NCI-H1092 (cell line): ENCODE measurements at places on chromosomes 2 and 18.

- DNase-seq = no peak
Measured at GRCh38 chr2:29079887-29080286, 5.6 kb upstream of the PCARE start.

DNA sequence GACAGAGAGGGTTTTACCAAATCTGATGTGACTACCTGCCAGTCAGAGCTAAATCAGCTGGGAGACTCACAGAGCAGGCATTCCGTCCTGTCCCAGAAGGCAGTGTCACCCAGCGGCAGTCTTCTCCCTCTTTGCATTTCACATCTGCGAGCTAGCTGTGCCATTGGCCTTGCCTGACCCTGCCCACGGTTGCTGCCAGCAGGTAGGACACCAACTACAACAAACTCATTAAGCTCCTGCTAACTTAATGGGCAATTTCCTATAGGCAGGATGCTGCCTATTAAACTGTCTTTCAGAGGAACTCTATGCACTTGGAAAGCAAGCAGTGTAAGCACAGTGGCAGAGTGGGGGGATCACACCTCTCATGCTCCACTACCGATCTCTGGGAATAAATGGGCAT is 116.4 kb upstream of the CAPN13 start:
- no peak for DNase-seq

GRCh38 chr2:98498703-98499440 is 54.2 kb downstream of the INPP4A start:
- DNase-seq = no peak

GRCh38 chr2:62423883-62424458 is 82.0 kb downstream of the TMEM17 start:
- no peak for DNase-seq

- DNase-seq = no peak
Measured at GRCh38 chr18:75071866-75072671, 136.9 kb downstream of the PTGR3 start.

GRCh38 chr18:55317864-55318263 is 270.1 kb downstream of the TCF4 start:
- DNase-seq = no peak

DNA sequence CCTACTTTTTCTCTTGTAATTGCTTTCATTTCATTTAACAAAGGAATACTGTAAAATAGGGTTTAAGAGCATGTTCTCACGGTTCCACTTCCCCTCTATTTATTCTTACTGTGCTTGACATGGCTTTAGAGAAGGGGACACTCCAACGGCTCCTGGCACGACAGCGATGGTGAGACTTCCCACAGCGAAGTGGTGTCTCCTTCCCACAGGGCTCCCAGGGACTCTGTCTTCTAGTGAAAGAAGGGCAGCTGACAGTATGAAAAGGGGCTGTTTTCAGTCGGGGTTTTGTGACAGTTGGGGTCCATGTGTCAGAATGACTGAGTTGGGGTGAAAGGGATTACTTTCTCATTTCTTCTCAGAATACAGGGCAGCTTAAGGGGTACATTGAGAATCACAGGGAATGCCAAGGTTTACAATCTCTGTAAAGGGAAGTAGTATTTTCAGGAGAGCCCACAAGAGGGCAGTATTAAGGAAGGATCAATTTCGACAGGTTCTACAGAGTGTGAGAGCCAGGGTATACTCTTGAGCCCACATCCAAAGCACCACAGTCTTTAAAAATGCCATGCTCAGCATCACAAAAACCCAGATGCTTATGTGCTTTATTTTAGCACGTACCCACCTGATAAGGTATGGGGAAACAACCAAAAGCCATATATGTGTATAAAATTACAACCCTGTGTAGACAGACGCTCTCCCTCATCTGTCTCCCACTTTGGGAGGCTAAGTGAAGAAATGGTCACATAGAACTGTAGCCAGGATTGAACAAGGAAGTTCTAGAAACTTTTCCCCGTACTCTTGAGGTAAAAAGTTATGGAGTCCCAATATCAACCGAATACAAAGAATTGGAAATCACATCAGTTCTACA is 31.3 kb upstream of the RAPGEF4 start:
- DNase-seq = peak; percentile 3

DNA sequence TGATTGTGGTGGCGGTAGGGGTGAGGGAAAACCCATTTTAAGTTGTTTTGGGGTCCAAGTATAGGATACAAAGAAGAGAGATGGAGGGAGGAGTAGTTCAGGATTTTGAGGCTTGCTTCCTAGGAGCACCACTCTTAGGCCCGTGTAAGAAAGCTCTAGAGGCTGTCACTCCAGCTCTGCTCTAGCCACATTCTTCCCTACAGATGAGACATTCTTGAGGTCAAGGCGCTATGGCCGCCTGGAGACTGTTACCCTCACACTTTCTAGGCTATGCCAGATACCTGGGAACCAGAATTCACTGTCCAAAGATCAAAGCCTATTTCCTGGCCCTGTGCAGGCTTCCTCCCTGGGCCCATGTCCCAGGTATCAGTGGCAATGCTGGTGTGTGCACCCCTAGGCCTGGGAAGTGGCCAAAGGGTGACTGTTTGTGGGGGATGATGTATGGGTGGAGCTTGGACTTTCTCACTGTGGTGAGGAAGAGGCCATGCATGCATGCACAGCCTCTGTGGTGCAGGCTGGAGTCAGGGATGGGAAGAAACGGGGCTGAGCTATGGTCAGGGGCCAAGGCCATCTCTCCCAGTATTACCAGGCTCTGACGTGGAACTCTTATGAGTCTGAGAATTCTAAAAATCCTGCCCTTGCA is 7.0 kb upstream of the TTL start:
- DNase-seq = no peak

DNA sequence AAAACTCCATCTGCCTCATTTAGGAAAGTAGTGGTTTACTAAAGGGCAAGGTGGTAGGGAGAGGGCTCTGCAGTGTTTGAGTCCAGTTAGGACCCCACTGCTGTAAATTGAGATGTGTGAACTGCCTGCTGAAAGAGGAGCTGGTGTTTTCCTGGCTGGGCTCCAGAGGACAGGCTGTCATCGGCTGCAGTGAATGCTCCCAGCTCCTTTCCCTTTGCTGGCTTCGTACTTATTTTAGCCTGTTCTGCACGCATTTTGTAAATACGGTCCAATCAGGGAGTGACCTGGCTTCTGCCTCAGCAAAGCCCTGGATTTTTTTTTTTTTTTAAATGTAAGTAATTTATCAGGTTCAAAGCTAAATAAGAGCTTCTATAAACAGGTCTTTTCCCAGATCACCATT is 37.5 kb downstream of the SLC4A3 start:
- DNase-seq = no peak

DNA sequence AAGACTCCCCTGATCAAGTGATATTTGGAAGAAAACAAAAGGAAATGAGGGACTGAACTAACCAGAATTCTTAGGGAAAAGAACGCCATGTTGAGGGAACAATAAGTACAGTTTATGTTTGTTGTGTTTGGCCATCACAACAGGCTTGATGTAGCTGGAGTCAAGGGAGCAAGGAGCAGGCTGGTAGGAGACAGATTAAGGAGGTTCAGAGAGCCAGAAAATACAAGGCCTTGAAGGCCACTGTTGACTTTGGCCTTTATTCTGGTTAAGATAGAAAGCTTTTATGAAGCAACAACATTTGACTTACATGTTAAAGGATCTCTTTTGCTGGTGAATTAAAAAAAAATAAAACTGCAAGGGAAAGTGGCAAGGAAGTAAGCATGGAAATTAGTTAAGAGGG is 754.1 kb upstream of the SLC8A1 start:
- no peak for DNase-seq

DNA sequence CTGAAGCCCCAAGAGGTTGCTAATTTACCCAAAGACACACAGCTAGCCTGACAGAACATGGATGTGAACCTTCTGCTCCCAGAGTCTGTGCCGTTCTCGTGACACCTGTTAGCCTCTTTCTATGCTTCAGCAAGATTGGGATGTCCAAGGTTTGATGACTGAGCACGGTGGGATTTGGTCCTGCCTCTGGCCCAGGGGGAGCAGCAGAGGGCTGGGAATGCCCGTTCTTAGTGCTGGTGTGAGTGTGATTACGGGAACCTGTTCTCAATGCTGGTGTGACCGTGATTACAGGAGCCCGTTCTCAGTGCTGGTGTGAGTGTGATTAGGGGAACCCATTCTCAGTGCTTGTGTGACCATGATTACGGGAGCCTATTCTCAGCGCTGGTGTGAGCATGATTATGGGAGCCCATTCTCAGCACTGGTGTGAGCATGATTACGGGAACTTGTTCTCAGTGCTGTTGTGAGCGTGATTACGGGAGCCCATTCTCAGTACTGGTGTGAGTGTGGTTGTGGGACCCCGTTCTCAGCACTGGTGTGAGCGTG is 67.3 kb upstream of the SNTG2 start:
- no peak for DNase-seq

- DNase-seq = no peak
Measured at GRCh38 chr2:189517847-189518535, 62.6 kb downstream of the SLC40A1 start.

- DNase-seq = no peak
Measured at GRCh38 chr2:28720345-28720744, 31.3 kb upstream of the PPP1CB start.

DNA sequence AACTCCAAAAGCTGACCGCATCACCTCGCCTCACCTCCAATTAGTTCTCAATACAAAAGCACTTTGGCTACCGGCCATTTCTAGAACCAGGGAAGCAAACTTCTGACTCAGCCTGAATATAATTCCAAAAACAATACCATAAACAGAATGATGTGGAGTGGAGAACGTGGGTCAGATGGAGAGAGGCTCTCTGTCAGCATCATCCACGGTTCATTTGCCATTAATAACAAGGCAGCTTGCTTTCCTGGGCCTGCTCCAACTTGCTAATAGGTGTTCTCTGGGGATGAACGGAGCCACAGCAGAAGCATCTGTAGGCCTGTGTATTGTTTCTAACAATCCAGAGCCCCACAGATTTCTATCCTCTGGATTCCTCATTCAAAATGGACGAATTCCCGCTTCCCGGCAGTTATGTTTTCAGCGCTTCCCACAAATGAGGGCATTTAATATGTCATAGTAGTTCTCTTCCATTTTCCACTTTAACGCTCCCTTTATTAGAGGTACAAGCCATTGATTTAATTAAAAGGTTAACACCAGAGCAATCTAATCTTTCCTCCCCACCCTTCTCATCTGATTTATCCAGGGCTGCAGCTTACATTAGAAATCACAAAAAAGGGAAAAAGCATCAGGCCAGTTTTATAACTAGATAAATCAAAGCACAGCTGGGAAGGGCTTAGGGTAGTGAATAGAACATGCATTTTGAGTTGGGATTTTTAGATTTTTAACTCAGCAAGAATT is 23.2 kb upstream of the CNTNAP5 start:
- DNase-seq = peak; percentile 64

DNA sequence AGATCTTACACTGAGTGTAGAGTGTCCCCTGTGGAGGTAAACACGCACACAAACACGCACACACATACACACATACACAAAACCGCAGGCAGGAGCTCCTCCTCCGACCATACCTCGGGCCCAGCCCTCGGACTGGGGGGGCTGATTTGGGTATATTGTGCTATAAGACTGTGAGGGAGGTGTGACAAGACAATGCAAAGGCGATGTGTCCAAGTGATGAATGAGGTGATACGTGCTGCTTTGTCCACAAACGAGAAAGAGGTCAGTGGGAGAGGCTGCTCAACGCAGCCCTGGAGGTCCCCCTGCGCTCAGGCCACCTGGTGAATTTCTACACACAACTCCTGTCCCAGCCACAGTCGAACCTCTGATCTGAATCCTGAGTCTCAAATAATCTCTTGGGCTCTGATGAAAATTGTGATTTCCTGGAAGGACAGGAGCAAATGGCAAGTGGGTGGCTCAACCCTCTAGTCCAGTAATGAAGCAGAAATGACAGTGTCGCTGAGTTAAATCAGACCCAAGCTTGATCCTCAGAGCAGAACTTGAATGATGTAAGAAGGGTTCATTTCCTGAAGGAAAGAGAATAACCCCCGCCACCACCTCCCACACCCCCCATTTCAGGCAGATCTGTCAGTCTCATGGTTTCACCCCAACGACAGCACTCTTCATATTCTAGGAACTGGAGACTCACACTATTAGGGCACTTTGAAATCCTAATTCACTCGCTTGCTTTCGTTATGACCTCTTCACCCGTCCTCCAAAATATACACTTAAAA is 48.9 kb upstream of the ASXL2 start:
- no peak for DNase-seq

- no peak for DNase-seq
Measured at GRCh38 chr2:182559623-182560022, 132.8 kb upstream of the PDE1A start.

DNA sequence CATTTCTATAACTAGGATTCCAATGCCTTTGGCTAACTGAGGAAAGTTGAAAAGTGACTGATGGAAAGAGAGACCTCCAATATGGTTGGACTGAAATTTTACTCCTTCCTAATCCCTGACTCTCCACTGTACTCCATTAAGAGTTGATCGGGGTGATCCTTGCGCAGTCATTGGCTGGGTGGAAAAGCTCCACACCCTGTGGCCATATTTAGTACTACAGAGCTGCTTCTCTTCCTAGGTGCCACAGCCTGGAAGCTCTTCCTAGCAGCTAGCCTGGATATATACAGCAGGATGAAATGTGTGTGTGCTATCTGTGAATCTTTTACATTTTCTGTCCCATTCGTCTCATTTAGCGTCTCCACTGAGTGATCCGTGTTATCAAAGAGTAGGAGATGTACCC is 71.2 kb downstream of the MEP1B start:
- DNase-seq = no peak

DNA sequence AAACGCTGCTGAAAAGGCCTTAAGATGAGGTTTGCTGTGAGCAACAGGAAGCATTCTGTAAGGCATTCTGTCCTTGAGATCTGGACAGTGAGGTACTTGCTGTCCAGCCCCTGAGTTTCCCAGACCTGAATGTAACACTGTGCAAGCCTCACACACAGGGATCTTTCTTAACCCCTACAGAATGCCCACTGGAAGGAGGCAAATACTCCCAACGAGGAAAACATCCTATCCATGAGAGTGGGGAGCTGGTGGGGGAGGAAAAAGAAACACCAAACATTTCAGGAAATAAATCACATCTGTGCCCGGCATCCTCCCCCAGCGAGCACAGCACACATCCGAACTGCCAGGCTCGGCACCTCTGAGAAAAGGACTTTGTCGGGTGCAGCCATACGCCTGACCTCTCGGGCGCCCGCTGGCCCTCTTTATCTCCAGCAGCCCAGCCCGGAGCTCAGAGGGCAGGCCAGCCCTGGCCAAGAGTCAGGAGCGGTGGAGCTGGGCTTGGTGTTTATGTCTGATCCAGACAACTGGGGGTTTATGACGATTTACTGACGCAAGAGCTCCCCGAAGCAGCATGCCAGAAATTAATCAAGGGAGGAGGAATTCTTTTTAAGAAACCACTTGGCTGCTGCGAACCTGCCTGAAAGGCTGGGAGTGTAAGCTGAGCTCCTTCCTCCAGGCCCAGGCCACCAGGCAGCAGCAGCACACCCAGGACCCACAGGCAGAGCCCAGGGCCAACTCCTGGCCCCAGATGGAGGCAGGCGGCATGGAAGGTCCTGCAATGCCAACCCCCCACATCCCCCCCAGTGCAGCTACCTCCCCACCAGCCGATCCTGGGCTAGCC is 72.2 kb downstream of the HDAC4 start:
- DNase-seq = no peak
